ENCODE measurements at places on chromosomes 1 and 21. TPM values are rescaled to one million over a fixed set of nuclear protein-coding genes. Genes with fewer than 3 reads are reported as not detected.

- DNase-seq = no peak
- no peak overlapping the region for H3K4me3 ChIP-seq
- no peaks in the 10 kb centered on the region for H3K36me3 ChIP-seq
- H3K4me1 ChIP-seq = no peaks in the 10 kb centered on the region
- H3K27ac ChIP-seq = no peak overlapping the region
These were observed 132.1 kb upstream of the PRMT6 start for GRCh38 chr1:106924360-106924759.

- H3K36me3 ChIP-seq = no peaks in the 10 kb centered on the region
- H3K27me3 ChIP-seq = peaks cover 22% of the 10 kb centered on the region
- no peak for DNase-seq
These were observed 71.0 kb downstream of the FOXD2 start for GRCh38 chr1:47508702-47509431.

GJC2 gene
- total RNA-seq = 2.4 TPM

DNA sequence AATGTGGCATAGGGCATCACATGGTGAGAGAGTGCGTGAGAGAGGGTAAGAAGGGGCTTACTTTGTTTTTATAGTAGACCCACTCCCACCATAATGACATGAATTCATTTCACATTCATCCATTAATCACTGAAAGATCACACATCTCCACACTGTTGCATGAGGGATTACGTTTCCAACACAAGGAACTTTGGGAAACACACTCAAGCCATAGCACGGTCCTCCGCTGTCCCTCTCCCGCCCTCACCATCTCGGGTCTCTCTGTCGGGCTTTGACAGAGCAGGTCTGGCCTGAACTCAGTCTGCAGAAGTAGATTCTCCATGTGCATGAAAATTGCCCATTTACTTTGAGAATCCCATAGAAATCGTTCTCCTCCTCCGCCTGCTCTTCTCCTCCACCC, 312.2 kb downstream of the MATN1 start:
- no peak overlapping the region for H3K4me3 ChIP-seq
- H3K4me1 ChIP-seq = no peaks in the 10 kb centered on the region
- DNase-seq = no peak
- H3K27ac ChIP-seq = no peak overlapping the region
- H3K27me3 ChIP-seq = no peaks in the 10 kb centered on the region

HES3 gene
- not detected for total RNA-seq

All from Panc1 (cell line).